ENCODE measurements at places on chromosomes 5 and 9.

DNA sequence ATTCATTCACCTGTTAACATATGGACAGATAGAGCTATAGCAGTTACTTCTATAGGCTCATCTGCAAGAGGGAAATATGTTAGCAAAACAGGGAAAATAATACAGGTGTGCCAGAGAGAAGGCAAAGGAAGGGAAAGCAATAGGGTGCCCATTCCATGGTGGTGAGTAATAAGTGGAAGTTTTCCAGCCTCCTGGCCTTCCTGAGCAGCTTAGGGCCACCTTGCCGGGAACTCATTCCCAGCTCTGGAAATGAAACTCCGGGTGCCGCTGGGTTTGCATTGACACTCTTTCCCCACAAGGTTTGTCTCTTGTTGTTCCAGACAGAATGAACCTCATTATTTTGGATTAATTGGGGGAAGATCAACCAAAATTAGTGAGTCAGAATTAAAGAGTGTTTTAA is 58.4 kb downstream of the SLC1A3 start:
- DNase-seq = no peak

- no peak for DNase-seq
These were observed 52.9 kb upstream of the VCAN start for GRCh38 chr5:83418356-83419321.

GRCh38 chr5:56328753-56329560 is 95.8 kb upstream of the ANKRD55 start:
- DNase-seq = peak; percentile 22

DNA sequence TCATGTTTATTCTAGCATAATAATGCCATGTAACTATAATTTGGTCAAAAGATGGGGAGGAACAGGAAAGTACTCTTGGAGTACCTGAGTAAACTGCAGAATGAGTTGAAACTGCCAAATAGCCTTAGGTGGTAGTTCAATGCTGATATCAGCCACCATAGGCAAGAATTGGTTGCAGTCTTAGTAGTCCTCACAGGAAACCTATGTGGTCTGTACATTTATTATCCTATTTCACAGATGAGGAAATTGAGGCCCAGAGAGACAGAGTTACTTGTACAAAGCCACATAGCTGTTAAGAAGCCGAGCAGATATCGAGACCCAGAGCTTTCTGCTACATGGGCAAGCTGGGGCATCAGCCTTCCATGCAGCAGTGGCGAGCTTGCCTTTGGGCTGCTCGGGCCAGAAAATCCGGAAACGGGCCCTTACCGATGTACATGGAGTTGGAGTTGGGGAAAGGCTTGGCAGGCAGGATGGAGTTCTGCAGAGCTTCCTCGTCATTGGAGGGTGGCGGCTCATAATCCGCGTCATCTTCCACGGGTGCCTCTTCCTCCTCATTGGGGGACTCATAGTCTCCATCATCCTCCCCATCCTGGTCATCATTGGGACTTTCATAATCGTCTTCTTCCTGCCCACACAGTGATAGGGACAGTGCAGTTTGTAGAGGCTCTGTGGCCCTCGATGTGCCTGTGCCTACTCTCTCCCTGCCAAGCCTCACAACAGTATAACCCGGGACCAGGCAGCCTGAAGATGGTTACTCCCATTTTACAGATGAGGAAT is 27.1 kb downstream of the LCP2 start:
- DNase-seq = no peak

DNA sequence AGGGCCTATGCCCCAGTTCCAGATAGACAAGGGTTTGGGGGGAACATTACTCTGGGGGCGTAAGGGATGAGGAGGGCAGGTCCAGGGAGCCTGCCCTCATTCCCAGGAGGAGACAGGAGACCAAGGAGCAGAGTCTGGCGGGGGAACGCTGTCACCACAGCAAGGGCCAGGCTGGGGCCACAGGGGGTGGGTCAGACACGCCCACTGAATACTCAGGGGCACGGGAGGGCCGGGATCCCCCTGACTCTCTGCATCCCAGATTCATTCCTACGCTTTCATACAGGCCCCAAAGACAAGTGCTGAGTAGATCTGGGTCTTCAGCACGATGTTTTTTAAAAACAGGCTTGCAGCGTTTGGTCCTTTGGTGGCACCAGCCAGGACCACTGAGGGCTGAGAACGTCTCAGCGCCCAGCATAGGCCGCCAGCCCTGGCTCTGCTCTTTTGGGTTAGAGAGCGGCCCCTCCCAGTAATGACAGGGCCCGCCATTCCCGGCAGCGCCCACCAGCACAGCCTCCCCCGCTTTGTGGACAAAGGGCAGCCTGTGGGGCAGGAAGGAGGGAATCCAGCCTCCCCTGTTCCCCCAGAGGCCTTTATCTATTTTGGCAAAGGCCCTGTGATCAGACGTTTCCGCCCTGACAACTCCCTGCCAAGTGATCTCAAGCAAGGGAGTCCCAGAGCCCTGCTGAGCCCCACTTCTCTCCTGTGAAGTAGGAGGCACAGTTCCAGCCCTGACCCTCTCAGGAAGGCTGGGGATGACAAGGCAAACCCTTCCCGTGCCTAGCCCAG is 24.9 kb downstream of the NEK6 start:
- DNase-seq = no peak

- no peak for DNase-seq
These were observed 320.9 kb downstream of the NTRK2 start for GRCh38 chr9:84990416-84990815.

DNA sequence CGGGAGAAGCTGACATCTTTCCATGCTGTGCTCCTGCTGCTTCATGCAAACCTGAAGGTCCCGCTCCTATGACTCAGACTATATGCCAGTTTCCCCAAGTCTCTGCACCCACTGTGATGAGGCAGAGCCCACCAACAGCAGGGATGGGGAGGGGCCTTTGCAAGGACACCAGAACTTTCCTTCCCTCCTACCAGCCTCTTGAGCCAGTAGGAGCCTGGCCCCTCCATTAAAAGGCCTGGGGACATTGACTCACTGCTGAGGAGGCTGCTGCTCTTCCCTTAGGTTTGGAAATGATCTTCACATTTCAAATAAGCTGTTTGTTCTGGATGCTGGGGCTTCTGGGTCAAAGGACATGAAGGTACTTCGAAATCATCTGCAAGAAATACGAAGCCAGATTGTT is 26.1 kb upstream of the CTSL start:
- DNase-seq = no peak

GRCh38 chr5:92886751-92887150 is 694.3 kb downstream of the NR2F1-AS1 start:
- DNase-seq = no peak

GRCh38 chr5:56183506-56183905 is 49.6 kb downstream of the ANKRD55 start:
- DNase-seq = no peak

DNA sequence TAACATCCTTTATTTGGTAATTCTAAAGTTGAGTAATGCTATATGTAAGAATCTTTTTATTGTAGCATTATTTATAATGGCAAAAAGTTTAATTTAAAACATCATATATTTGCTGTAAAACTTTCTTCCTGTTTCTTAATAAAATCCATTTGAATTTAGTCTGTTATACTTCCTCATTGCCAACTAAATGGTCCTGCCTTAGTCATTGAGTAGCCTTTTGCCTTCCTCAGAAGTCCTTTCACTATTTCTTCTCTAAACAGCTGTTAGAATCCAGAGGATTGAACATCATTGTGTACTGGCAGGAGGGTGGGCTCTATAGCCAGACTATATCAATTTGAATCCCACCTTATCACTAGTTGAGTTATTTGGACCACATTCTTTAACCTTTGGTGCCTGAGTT is 11.0 kb downstream of the SLC44A1 start:
- no peak for DNase-seq

GRCh38 chr9:105656131-105656921 is 5.9 kb upstream of the TAL2 start:
- no peak for DNase-seq

- DNase-seq = no peak
These were observed 73.3 kb upstream of the OSMR start for GRCh38 chr5:38772471-38772870.

GRCh38 chr5:5140479-5141338 is 579 bp downstream of the ADAMTS16 start:
- no peak for DNase-seq

DNA sequence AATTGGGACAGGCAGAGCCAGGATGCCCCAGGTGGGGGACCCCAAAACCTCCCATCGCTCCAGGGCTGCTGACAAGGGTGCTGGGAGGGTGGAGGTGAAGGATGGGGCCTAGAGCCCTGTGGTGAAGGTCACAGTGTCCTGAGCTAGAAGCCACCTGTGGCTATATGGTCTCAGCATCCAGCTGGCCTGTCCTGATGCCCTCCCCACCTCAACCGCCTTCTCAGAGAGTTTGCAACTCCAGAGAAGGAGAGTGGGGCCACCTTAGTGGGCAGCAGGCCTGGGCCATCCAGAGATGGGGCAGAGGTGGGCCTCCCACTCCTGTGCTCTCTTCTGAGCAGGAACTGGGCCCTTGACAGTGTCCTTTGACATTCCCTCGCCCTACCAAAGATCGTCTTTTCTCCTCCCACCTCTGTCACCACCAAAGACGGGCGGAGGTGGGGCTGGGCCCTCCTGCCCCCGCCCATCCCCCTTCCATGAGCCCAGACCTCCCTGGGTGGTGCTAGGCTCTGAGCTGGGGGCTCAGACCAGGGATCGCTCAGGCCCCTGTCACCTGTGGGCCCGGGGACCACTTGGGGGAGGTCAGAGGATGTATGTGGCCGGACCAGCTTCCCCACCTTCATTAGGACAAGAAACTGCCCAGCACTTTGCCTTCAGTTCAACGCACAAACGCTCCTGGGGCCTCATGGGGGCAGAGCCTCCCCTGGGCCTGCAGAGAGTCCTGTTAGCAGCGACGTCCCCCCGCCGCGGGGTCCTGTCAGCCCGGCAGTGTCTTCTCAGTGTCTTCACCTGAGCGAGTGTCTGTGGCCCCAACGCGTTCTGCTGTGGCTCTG is 10.0 kb upstream of the DOLPP1 start:
- DNase-seq = no peak

DNA sequence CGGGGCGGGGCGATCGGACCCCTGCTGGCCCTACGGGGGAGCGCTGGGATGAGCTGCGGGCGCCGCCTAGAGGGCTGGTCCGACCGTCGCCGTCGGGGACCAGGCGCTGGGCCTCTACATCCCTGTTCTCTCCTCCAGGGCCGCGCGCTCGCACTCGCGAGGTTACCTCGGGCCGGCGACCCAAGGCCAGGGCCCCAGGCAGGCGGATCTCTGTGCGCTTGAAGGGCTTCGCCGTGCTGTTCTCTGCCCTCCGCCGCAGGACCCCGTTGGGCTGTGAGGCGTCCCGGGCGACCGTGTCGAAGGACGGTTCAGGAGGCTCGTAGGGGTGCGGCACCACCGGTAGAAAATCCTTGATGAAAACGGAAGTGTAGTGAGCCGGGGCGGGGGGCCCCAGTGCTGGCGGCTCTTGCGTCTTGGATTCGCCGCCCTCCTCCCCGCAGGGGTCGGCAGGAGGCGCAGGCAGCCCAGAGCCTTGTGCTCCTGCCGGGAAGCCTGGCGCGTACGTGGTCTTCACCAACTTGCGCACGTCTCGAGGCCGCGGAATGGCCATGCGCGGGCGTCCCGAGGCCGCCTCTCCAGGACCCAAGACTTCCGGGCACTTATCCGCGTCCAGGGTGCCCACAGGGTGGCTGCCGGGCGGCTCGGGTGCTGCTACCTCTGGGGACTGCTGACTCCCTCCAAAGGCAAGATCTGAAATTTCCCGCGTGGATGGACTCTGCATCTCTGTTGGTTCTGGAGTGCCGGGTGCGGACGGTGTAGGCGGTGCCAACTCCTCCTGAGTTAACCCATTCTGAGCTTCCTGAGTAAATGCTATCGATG is 2.0 kb downstream of the PROB1 start:
- DNase-seq = peak; percentile 74

DNA sequence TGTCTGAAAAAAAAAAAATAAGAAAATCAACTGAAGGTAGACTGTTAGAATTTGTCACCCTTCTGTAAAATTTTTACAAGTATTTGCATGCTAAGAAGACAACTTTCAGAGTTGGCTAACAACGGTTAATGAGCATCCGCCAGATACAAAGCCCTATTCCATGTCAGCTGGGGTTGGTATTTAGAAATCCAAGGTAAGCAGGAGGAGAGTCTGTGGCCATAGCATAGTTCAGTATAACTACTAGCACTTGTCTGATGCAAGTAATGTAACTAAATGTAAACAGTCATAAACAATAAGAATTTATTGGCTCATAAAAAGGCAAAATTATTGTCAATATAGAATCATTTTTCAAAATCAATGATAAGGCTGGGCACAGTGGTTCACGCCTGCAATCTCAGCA is 45.7 kb upstream of the KDM4C start:
- DNase-seq = no peak

- DNase-seq = no peak
These were observed 50.0 kb downstream of the PTPRD start for GRCh38 chr9:10562581-10563343.

- no peak for DNase-seq
These were observed 54.1 kb downstream of the MAN2A1 start for GRCh38 chr5:109743770-109744212.

GRCh38 chr5:82723168-82723567 is 354.0 kb downstream of the TMEM167A start:
- DNase-seq = no peak

DNA sequence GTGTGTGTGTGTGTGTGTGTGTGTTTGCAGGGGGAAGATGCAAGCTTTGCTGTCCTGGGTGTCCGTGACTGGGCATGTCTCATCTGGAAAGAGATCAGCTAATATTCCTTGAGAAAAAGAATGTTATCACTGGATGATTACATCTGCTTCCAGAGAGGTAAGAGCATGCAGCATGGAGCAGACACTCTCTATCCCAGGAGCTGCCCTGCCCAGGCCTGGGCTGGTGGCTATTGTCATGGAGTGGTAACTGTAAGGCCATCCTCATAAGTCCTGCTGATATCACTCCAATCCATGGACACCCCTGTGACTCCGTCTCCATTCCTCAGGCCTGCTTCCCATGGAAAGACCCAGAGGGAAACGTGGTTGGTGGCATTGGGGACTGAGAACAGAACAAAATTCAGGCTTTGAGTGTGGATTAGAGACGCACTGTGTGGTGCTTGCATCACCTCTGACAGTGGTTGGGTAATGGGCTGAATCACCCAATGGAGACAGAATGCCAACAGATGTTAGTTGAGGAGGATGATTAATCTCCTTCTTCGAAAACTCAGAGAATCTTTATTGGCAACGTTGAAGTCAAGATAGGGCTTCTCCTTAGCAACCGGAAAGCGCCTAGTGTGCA is 52.0 kb upstream of the KCNIP1 start:
- no peak for DNase-seq

DNA sequence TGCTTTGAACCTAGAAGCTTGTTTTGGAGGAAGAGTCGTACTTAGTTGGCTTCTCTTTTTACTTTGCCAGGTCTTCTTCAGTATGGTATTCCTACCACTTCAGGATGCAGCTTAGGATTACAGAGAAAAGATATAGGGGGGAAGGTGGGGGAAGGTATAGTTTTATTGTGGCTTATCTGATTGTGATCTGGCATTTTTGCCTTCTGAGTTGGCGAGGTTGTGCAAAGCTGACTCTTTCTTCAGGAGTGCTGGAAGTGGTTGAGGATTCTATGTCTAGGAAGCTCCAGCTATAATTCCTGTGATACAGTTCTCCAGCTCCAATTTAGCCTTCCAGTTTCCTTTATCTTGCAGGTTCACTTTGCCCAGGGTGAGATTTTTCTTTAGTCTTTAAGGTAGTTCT is 7.0 kb downstream of the CDC42SE2 start:
- DNase-seq = no peak

GRCh38 chr9:121956808-121957207 is 136.3 kb downstream of the TTLL11 start:
- DNase-seq = no peak

- DNase-seq = peak; percentile 83
These were observed 20.6 kb downstream of the TPPP start for GRCh38 chr5:672329-673160.
